ENCODE measurements at places on chromosomes 5 and 9.

DNA sequence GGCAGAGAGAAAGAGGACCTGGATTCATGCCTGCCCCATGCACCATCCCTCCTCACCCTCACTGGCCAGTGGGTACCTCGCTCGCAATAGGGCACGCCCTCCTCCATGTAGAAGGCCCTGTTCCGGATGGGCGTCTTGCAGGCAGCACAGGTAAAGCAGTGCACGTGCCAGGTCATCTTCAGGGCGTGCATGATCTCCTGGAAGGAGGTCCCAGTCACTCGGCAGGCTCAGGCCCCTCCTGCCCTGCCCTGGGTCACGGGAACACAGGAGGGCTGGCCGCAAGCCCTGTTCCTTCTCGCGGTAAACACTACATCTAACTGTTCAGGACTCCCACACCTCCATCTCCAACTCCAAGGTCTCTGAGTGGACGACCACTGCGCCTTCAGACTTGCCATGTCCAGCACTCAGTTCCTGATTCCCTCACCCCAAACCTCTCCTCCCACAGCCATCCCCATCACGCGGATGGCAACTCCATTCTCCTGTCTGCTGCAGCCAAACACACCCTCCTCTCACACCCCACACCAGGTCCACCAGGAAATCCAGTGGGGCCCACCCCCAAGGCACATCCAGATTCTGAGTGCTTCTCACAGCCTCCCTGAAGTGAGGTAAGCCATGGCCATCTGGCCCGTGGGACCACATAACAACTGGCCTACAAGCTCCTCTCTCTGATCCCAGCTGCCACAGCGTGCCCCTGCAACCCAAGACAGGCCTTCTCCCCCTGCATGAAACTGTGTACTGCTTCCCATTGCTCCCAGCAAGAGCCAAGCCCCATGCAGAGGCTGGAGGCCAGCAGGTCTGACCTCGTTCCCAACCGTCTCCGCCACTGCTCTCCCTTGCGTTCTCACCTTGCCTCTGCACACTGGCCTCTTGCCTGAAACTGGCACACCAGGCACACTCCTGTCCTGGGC, 10.8 kb upstream of the DBN1 start:
- no peak for DNase-seq

DNA sequence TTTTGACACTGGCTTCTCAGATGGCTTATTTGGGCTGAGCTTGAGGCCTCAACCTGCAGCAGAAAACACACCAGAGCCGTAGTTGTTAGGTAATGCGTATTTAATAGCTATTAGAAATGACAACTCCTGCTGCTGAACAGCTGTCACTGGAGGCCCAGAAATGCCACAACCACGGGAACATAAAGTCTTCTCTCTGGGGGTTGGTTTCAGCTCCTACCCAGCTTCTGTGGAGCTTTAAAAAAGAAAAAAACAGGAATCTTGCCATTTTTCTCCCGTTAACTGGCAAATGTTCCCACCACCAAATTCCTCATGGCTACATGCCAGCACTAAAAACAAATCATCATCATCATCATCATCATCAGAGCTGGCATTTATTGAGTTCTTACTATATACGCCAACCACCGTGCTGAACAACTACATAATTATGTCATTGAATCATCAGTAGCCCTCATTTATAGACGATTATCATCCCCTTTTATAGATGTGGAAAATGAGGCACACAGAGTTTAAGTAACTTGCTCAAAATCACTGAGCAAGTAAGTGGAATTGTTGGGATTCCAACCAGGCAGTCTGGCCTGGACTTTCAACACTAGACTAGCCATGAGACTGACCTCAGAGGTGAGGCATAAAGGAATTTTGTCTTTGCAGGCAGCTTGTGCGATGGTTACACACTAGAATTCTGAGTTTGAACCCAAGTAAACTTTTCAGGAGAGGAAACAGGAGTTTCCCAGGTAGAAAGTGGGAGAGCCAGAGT, 185.3 kb upstream of the WWC1 start:
- no peak for DNase-seq

- peak; percentile 25 for DNase-seq
These were observed at the start of gene TMEFF1 for GRCh38 chr9:100472788-100473275. TMEFF1 (plus strand) TSS chr9:100473149; CDS start chr9:100473545, 396 bp downstream.

- DNase-seq = no peak
These were observed 22.6 kb downstream of the PTPN3 start for GRCh38 chr9:109475526-109475925.

DNA sequence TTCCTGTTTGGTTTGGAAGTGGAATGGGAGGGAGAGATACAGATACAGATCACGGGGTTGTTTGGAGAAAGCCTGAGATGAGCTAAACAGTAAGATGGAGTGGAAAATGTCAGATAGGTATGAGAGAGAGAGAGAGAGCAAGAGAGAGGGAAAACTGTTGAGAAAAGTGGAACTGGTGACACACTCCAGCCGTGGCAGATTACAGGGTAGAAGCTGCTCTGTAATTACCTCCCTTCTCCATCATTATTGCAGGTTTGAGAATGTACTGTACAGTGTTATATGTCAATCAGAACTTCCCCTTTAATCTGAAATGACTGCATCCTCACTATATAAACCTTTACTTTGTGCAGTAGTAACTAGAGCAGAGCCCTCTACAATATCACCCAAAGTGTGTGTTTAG, 74.5 kb upstream of the WWC1 start:
- no peak for DNase-seq

Measured in muscle of arm (tissue), 14 donors.